ENCODE measurements at places on chromosomes 3 and 15.

- no peak for DNase-seq
These were observed 440.6 kb downstream of the MCTP2 start for GRCh38 chr15:94671858-94672532.

GRCh38 chr15:90047956-90048575 is 46.9 kb downstream of the ZNF710 start:
- DNase-seq, result no peak

DNA sequence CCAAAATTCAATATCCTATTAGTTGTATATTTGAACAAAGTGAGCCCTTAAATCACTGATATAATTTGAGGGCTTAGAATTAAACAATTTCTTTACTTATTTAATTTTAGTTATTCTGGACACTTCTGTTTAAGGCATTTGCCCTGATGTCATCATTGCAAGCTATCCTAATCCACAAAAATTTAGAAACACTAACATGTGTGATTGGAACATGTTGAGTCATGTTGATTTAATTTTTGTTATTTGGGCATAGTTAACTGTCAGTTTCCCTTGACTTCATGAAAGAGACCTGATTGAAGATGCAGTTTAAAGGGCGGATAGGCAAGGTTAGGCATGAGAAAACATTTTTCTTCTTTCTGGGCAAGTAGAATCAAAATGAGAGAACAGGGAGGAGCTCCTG is 682.6 kb downstream of the ROBO1 start:
- no peak for DNase-seq

DNA sequence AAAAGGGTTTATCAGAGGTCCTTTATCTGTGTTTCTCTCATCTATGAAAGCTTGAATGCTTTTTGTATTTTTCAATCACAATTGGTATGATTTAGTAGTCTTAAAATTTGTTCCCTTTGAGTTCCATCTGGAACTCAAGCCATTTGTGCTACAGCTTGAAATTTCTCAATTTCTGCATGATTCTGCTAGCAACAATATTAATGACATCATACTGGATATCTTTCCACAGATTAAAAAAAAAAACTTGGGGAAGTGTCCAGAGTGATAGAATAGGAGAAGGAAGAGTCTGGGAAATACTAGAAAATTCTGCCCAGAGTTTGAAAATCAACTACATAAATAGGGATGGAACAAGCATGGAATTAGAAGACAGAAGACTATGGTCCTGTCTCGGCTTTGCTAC is 9.3 kb upstream of the FBN1 start:
- no peak for DNase-seq

DNA sequence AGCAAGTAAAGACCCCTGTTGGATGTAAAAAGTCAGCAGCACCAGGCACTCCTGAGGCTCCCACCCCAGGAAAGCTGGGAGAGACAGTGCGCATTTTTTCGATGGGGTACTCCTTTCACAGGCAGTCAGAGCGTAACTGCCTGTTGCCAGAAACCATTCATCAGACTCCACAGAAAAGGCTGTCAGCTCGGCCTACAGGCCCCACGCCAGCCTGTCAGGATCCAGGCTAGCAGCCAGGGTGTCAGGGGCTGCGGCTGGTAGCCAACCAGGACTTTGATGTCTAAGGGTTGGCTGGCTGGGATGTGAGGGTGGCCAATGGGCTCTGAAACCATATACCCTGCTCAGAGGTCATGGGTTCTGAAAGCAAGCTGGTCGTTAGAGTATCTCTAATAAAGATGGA is 164.5 kb downstream of the WNT5A start:
- DNase-seq, result no peak

DNA sequence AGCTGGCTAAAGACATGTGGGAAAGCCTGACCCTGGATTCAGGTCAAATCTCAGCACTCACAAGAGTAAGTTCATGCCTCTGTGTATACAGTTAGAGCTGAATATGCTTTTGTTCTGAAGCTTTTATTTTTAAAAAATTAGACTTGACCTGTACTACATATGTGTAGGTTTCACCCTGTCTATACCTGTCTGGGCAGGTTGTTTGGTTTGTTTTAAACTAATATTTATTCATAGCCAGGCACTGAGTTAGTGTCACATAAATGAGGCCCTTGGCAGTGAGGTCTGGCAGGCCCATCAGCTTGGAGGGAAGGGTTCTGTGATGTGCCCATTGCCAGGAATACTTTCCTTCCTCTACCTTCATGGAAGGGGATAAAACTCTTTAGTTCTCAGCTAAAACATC is 1.9 kb downstream of the DNAJA4 start:
- no peak for DNase-seq

DNA sequence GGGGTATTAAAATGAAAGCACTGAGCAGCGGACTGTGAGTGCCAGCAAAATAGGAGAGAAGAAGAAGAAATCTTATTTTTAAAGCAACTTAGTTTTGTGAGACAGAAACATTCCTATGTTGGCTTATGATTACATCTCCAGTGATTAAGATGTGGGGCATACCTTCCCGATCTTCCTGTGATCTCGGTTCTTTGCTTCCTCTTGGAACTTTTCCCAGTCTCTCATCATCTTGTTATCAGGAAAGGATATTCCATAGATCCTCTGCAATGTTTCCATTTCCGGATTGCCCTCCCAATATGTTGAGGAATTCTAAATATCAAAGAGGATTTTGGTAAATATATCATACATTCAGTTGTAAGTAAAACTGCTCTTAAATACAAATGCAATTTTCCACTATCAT is 22.2 kb downstream of the TARS3 start:
- no peak for DNase-seq

GRCh38 chr3:8560366-8561007 is 58.9 kb downstream of the LMCD1 start:
- DNase-seq, result no peak

DNA sequence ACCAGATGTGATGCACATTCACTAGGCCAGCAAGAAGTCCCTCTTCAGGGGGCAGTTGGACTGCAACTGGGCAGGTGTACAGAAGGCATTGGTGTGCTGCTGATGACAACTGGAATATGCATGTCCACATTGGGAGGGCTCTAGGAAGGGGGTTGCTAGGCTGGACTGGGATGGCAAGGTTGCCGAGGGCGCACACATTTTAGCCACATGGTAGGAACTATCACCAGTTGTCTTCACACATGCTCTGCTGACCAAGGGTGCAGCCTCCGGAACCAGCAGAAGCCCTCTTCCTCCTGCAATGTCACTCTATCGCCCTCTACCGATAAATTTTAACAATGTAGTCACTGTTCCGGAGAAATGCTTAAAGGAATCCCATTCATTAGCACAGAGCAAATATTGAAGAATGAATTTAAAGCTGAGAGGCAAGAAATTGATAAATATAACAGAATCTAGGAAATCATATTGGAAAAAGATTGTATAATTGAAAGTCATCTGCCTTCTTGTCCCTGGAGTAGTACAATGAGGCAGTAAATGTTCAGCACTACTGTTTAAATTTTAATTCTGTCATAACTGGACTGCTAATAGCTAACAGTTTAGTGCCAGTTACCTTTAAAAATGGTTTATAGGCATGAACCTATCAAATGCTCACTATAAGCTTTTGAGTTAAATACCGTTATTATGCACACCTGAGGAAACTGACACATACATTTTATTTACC is 22.6 kb upstream of the LYSMD4 start:
- DNase-seq, result no peak

DNA sequence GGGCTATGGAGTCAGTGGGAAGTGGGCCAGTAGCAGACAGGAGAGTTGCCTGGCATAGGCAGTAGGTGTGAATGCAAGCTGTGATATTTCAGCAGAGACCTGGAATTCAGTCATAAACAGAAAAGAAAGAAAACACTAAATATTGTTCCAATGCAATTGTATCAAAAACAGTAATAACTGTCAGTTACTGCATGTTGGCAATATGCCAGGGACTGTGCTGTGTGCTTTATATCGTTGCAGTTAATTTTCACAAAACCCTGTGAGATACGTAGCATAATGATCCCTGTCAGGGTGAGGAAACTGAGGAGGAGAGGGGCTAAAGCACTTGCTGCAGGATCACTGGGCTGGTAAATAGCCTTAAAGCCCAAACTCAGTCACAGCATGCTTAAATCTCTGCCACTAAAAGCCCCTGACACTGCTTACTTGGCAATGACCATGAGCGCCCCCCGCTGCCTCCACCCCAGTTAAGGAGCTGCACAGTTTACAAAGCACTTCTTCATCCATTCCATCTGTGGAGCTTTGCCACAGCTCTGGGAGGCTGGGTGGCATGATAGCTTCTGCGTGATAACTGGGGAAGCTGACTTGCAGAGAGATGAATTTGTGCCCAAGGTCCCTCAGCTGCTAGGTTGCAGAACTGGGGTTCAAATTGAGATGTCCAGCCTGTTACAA is 3.9 kb downstream of the SLC6A1 start:
- DNase-seq, result no peak

DNA sequence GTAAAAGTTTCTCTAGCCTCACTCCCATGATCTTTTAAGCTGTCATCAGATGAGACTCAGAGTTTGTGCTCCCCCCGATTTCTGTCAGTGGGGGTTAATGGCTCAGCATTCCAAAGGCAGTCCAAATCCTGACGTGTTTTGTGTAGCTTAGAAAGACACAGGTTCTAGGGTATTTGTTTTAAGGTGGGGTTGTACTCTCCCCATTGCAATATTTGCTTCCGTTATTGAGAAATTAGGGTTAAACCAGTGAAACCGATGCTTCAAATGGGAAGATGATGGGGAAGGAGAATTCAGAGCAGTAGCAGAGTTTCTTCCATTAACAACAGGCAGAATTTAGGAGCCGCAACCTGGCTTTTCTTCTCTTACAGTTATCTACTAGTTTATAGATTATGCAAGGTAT is 3.4 kb downstream of the PIGB start:
- no peak for DNase-seq

DNA sequence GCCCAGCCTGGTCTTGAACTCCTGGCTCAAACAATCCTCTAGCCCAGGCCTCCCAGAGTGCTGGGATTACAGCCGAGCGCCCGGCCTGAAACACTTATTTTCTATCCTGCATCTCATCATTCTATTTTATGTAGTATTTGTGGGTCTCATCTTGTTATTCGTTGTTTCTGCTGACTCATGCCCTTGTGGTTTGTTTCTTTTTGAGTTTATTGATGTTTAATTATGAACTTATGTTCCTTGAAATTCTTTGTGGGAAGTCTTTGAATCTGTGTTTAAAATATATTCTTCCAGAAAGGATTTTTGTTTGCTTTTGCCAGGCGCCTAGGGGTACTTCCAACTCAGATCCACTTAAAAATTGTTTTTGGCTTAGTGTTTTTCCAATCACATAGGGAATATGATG is 78.3 kb upstream of the C15orf39 start:
- DNase-seq, result no peak

DNA sequence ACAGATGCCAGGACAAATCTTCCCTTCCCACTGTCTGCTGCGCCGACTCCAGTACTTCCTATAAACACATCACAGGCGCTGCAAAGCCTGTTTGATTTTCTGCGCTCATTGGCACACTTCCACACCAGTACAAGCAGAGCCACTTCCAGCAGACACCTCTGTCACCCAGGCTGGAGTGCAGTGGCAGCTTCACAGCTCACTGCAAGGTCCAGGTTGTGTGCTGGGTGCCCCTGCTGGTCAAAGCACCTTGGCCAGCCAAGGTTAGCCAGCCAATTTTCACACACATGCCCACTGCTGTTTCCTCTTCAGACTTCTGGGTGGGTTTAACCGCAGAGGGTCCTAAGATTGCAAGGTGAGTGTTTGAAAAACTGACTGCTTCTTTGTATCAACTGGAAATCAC is 4.9 kb downstream of the CHDH start:
- no peak for DNase-seq

DNA sequence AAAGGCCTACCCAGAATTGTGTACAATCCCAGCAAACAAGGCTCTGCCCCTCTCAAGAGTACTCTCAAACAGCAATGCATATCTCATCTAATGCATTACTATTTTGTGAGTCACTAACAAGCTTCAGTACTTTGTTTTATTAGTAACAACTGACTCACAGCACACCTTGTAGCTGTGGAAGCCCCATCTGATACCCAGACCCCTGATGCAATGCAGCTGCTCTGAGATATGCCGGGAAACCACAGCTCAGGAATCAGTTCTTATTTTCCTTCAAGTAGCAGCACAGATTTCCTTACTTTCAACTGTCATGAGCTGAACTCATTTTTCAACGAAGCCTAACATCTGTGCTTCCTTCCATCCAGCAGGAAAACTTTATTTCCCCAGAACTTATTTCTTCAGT is 37.8 kb downstream of the CCNL1 start:
- DNase-seq, result no peak

DNA sequence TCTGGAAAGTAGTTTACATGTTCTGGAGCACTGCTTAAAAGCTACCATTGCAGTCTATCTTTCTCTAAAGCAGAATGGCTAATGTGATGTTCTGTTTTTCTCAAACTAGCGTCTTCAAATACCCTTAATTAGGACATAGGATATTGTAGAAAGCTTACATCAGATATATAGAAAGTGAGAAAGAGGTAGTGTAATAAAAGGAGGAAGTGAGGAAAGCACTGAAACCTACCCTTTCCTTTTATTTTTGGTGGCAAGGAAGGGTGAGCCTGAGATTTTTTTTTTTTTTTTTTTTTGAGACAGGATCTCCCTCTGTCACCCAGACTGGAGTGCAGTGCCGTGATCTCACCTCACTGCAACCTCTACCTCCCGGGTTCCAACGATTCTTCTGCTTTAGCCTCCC is 9.4 kb downstream of the SENP2 start:
- DNase-seq, result no peak

- no peak for DNase-seq
These were observed 82.7 kb downstream of the RARB start for GRCh38 chr3:25510797-25511196.

GRCh38 chr3:107271787-107272387 is 105.4 kb upstream of the CCDC54 start:
- no peak for DNase-seq

- no peak for DNase-seq
These were observed 49.3 kb downstream of the TMOD3 start for GRCh38 chr15:51878446-51879386.

GRCh38 chr3:35936571-35936970 is 297.2 kb downstream of the ARPP21 start:
- no peak for DNase-seq

GRCh38 chr3:15159501-15160136 is 46.4 kb upstream of the CAPN7 start:
- no peak for DNase-seq

DNA sequence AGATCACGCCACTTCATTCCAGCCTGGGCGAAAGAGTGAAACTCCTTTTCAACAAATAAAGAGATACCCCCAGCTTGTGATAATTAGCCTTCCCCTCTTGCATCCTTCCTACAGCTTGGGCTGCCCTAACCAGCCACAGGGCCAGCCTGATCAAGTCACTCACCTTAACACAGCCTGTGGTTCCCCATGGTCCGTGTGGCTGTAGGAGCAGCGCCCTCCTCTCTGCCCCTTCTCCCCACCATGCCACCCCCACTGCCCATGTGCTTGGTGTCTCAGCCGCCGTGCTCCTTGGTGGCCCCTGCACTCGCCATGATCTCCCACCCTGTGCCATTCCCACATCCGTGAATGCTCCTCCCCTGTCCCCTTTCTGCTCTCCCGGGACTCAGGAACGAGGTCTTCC is 13.2 kb upstream of the RPP14 start:
- no peak for DNase-seq
